GM12864 (cell line): ENCODE measurements at places on chromosomes 12 and 14.

DNA sequence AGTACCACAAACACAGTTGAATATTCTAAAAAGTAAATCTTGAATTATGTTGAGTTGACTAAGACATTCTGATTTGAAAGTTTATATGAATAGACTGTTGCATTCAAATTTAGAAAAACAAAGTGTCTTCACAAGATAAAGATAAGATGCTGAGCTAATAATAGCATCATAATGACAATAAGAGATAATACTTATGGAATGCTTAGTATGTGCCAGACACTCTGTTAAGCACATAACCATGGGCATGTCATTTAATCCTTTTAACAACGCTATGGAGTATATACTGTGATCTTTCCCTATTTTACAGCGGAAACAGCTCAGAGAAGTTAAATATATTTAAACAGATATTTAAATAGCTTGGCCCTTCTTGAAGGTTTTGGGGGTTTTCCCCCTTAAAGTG lies 163.4 kb downstream of the SRGAP1 start:
- DNase-seq = no peak

DNA sequence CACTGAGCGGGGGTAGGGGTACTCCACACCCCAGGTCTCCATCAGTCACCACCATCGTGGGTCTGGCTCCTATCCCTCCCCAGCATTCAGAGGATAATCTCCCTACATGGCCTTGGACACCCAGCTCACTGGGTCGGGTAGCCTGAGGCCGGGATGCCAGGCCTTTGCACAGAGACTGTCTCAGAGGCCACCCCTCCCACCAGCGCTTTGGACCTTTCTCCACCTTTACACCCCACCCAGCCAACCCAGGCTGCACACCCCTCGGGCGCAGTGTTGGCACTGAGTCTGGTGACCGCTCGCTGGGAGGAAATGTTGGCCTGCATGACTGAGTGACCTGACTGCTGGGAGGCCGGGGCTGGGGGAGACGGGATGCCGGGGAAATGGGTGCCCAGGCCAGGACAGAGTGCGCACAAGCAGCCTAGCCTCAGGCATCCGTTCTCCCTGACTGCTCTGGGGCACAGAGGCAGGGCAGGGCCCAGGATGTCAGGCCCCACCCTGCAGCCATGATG lies 10.6 kb upstream of the LBHD2 start:
- no peak for DNase-seq

DNA sequence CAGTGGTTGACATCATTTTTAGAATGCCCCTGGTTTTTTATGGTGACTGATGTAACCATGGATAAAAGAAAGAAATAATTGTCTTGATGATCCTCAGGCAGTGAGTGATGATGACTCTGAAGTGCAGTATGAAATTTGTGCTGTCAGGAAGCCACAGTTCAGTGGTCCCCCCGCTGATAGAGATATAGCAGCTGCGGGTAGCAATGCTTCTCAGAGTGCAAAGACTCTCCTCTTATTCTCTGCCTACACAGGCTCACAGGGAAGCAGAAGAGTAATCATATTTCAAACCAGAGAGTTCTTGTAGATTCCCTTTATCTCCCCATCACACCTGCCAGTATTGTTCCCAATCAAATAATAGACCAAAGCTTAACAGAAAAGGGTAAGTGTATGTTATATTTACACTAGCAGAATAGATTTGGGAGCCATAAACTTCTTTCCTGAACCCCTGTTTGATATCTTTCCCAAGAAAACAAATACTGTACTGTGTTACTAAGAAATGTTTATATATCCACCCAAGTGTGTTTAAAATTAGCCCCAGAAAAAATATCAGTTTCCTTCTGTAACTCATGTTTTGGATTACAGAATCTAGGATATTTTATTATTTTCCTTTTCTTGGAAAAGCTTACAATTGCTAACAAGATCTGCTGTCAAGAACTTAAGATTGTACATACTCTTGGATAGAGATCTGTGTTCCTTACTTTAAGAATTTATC lies 1817.4 kb upstream of the FLRT2 start:
- DNase-seq = no peak

GRCh38 chr14:94113490-94113889 lies 3.0 kb downstream of the IFI27 start:
- no peak for DNase-seq

GRCh38 chr12:109639151-109639872 lies 65.7 kb downstream of the MVK start:
- no peak for DNase-seq

DNA sequence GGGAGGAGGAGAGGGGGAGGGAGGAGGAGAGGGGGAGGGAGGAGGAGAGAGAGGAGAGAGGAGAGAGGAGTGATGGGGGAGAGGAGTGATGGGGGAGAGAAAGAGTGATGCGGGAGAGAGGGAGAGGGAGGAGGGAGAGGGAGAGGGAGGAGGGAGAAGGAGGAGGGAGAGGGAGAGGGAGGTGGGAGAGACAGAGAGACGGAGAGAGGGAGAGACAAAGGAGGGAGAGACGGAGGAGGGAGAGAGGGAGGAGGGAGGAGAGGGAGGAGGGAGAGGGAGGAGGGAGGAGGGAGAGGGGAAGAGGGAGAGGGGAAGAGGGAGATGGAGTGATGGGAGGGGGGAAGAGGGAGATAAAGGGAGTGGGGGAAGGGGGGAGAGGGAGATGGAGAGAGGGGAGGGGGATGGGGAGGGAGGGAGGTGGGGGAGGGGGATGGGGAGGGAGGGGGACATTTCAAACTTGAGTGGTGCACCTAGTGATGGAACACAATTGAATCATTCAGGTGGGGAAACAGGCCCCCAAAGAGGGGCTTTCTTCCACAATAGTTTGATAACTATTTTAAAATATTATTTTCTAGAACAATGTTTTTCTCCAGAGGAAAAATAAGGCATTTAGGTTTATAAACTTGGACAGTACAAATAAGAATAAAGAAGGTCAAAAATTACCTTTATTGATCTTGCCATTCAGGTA lies 46.8 kb upstream of the RBM19 start:
- DNase-seq = no peak

DNA sequence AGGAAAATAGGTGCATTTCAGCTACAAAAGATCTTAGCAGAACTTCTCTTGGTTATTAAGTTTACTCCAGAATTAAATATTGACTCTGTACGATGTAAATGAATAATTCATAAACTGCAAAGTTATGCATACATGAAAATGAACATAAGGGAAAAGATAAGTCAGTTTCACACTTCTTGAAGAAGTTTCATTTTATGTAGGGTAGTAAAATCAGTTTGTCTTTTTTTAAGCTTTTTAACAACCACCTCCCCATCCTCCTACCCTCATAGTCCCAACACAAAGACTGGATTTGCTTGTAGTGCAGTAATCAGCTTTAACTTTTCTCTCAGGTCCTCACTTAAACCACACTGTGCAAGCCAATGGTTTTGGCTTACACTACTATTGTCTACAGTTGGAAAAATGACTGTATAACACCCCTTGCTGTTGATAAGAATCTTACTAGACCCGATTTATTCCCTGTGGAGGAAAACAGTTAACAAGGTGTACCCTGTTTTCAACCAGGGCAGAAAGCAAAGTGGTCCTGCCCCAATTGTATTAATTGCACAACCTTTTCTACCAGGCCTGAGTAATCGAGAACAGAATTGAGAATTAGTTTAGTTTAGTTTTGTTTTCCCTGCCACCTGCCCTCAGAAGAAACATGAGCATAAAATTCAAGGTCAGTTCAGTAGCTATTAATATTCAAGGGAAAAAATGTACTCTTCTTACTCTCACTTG lies 44.1 kb downstream of the NIN start:
- no peak for DNase-seq

DNA sequence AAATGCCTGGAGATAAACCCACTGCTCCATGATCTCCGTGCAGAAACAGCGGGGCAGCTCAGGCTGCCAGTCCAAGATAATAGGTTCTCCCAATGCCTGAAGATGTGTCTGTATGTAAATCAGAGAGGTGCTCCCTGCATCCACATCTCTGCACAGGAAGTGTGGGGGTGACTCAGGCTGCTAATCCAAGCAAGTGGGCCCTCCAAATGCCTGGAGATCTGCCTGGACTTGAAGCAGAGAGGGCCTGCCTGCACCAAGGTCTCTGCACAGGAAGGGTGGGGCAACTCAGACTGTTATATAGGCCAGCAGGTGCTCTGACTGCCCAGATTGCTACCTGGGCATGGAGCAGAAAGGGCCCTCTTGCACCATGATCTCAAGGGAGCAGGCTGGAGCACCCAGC lies 504.7 kb downstream of the LRFN5 start:
- no peak for DNase-seq

GRCh38 chr12:75823475-75823874 lies 208.1 kb downstream of the PHLDA1 start:
- no peak for DNase-seq

- DNase-seq = peak; percentile 50
These were observed 792 bp upstream of the SLC38A1 start for GRCh38 chr12:46269429-46270241.

DNA sequence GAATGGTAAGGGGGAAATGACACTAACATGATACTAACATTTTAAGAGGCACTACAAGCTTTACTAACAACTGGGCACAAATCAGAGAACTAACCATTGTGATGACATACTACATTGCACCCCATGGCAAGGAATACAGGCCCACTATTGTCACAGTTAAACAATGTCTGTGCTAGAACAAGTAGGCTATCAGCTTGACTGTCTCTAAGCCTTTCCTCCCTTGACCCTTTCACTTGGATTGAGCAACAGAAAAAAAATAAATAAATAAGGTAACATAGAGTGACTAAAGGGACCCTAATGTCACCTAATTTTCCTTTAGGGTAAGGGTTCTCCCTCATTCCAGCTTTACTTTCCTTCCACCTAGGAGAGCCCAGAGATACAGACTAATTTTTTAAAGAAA lies 4.4 kb downstream of the SLC38A2 start:
- no peak for DNase-seq

DNA sequence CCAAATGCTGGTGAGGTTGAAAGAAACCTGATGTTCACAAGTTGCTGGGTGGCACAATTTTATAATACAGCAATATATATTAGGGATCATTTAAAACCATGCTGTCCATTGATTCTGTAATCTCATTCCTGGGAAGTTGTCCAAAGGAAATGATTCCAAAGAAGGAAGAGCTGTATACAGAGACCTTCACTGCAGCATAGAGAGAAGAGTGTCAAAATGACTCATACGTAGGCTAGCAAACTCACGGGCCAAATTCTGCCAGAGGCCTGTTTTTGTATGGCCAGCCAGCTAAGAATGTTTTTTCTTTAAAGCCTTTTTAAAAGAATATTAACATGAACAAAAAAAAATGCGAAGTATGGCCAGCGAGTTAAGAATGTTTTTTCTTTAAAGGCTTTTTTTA lies 69.2 kb upstream of the MED13L start:
- DNase-seq = no peak

DNA sequence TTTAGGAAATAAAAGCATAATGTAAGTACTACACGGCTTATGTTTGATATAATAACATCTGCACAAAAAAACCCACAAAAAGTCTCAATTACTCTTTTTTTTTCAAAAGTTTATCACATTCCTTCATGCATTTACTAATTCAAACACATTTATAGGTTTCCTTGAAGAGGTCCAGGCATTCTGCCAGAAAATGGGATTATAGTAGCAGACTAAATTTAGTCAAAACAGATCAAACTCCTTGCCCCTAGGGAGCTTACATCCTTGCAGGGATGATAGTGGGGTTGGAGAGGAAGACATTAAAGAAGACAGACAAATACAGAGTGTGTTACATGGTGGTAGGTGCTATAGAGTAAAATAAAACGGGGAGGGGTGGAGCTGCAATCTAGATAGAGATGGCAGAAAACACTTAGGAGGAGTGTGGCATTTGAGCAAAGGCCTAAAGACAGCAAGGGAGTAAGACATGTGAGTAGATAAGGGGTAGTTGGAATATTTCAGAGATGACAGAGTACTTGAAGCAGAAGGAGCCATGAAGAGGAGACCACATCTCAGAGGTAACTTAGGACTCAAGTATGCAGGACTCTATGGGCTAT lies 266.9 kb downstream of the PPFIA2 start:
- DNase-seq = no peak

DNA sequence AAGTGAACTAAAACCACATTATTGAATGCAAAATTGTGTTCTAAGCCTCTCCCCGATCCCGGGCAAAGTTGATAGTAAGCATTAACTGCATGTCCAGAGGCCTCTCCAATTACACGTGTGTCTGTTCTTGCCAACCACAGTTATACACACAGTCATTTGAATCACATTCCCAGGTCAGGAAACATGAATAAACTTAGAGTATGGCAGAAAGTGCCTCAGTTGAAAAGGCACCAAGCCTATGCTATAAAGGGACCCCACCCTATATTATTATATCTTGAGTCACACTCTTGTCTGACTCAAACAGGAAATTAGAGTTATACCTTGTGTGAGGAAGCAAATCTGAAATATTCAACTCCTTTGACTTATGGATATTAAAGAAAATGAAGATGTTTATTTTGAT lies 128.3 kb upstream of the STXBP6 start:
- DNase-seq = no peak

GRCh38 chr12:94553875-94554274 lies 94.2 kb upstream of the CEP83 start:
- no peak for DNase-seq

DNA sequence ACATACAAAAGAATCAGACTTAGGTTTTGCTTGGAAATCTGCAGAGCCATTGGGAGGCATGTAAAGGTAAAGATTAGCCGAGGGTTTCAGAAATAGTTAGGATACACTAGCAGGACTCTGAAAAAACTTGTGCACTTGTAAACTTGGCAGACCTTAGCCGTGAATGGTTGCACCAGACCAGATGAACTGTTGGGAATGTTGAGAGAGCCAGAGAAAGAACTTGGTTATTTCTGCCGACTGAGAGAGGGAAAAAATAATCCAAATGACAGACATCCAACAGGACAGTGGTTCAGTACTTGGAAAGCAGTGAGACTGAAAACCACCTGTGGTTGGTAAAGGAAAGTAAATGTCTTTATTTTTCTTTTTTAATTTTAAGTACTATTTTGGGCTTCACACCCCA lies 222.5 kb upstream of the DDHD1 start:
- no peak for DNase-seq

GRCh38 chr14:39383741-39384140 lies 48.5 kb downstream of the FBXO33 start:
- DNase-seq = no peak

DNA sequence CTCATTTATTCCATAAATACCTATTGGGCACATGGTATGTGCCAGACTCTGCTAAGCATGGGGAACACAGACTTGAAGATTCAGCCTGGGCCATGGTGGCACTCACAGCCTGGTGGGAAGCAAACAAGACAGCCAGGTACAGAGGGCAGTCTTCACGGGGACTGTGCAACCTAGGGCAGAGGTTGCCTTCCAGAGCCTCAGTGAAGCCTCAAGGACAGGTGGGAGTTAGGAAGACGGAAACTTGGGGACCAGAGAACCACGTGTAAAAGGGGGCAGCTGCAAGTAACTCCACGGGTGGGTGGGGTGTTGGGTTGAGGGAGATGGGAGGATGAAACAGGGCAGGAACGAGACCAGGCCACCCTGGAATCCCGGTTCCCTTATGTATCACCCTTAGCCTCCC lies 980 bp upstream of the LTBR start:
- DNase-seq = no peak

GRCh38 chr14:83556065-83556464 lies 1973.9 kb upstream of the FLRT2 start:
- DNase-seq = no peak

DNA sequence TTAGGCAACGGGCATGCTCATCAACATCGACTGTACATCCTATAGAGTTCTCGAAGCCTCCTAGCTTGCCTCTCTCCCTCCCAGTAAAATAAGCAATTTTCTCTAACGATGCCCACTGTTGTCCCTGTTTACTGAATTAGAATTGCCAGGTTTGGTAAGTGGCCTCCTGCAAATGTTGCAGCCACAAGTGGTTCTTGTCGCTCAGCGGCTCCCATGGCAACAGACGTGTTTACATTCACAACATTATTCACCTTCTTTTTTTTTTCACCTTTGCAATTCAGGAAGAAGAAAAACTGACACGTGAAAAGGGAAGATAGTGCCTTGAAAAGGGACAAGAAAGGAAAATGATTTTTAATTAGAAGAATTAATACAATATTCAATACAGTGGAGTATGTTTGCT lies 100.9 kb upstream of the PKP2 start:
- DNase-seq = no peak
